Brain (organoid and tissue), 16 donors: ENCODE measurements at places on chromosomes 5 and 9. TPM values are rescaled to one million over a fixed set of nuclear protein-coding genes. Genes with fewer than 3 reads are reported as not detected.

TRPM6 gene
- 0.32 TPM for polyA plus RNA-seq

GRCh38 chr5:84961193-84961592, 576.5 kb upstream of the EDIL3 start:
- no peak for DNase-seq

GRCh38 chr5:138458856-138459255, 6.4 kb upstream of the EGR1 start:
- no peak for DNase-seq

DNA sequence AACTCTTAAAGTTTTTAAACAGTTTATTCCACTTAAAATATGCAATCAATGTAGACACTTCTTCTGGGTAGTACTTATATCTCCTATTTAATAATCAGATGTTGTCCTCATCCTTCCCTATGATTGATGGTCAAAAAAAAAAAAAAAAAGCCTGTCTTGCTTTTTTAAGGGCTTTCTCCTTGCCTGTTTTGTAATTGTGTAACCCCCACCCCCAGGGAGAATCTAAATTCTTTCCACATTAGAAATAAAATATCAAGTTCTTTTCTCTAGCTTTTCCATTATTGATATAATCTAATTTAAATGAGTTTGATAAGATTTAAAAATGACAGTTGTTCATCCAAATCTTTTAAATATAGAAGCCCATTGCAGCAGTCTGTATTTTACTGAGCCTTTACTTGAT, 119.7 kb downstream of the CHSY3 start:
- no peak for DNase-seq

DNA sequence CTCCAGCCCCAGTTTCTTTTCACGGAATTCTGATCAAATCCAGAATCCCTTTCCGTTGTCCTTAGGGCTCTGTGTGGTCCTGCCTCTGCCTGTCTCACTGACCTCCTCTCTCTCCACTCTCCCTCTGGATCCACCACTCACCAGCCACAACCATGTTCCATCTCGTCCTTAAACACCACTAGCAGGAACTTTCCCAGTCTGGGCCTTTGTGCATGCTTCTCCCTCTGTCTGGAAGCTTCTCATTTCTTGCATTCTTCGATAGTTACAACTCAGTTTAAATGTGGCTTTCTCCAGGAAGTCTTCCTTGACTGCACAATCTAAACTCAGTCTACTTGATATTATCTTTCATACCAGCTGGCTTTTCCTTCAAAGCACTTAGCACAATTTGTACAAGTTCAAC, 117.7 kb upstream of the MSX2 start:
- no peak for DNase-seq

- DNase-seq, result no peak
These were observed 6.1 kb downstream of the SETX start for GRCh38 chr9:132348676-132349075.
